ENCODE measurements at places on chromosomes 3 and 15. TPM values are rescaled to one million over a fixed set of nuclear protein-coding genes. Genes with fewer than 3 reads are reported as not detected.

Gene ACKR2
- 6.9 TPM for total RNA-seq

Gene UNC13C
- 0.89 TPM for total RNA-seq

GRCh38 chr3:124363476-124363875 is 366.8 kb upstream of the UMPS start:
- peak; percentile 46 for ATAC-seq

- ATAC-seq = peak; percentile 96
Observed at GRCh38 chr3:125916376-125916978, 52.5 kb upstream of the ROPN1B start.

GRCh38 chr3:182802413-182803390 is 9.4 kb downstream of the ATP11B start:
- no peak for ATAC-seq

DNA sequence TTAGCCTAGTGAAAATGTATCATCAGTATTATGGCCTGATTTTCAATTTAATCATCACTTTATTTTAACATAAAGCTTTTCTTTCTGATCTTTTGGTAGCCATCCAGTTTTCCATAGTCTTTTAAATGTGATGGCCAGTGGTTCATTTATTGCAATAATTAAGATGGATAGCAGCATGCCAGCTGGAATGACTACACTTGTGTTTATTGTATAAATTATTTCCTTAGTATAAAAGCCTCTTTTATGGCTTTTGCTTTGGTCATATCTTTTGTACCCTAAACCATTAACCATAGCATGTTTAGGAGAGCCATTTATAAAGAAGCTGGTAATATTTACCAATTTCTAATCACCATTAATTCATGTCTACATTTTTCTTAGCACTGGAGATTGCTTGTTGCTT is 31.7 kb downstream of the ALCAM start:
- ATAC-seq = no peak

GRCh38 chr3:176776622-176777175 is 420.6 kb downstream of the TBL1XR1 start:
- ATAC-seq = no peak

- ATAC-seq = no peak
Observed at GRCh38 chr15:47972738-47973137, 148.1 kb upstream of the SLC24A5 start.

Data from gastroesophageal sphincter (tissue), 4 donors.